Activated CD4-positive, alpha-beta memory T cell treated with anti-CD3 and anti-CD28 coated beads for 36 hours (primary cell): ENCODE measurements at places on chromosomes 12 and 14. TPM values are rescaled to one million over a fixed set of nuclear protein-coding genes. Genes with fewer than 3 reads are reported as not detected.

The PRICKLE1 gene
- not detected for total RNA-seq

DNA sequence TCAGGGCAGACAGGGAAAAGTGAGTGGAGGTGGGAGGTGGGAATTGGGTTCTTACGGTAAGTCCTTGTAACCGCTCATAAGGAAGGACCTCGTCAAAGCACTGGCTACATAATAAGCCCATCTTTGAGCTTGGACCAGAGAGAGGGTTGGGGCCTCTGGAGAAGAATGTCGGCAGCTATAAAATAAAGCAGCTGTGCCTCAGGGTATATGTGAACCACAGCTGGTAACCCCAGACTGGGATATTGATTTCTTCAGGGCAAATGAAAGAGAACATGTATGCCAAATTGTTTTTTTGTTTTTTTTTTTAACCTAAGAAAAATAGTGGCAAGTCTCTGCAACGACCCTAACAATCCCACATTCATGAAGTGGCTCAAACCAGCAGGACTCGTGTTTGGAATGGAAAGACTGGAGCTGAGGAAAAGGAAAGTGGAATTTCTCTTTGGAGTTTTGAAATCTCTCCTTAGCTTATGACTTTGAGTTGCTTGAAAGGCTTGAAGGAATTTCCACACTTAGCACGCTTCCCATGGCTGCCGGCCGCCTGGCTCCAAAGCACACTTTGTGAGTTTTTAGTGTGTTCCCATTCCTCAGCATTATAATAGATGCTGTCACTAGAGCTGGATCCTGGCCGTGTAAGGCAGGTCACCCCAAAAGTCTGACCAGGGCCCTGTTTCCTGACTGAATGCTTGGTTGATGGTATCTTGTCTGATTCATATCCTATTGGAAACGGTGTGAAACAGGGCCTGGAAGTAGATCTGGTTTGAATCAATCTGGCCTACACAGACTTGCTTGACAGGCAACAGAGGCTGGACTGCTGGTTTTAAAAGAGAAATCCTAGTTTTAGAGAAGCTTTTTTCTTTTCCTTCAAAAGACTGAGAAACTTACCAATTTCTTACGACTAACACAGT is 244.7 kb downstream of the MSRB3 start:
- no peak for DNase-seq

The KRT83 gene
- not detected for total RNA-seq

DNA sequence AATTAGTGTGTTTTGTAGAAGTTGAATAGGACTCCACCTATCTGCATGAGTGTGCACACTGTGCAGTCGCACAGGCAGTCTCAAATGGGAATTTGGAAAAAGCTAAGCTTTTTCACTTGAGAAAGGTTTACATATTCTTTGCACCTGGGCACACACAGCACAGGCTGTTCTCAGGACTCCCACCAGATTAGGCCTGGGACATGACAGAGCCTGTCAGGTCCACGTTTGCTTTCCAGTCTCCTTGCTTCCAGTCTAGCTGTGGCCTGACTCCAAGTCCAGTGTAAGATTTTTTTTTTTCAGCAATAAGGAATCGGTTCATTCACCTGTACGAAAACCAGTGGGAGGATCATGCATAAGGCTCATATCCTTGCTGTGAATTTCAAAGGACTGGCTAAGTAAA is 181.3 kb downstream of the ZFP36L1 start:
- DNase-seq = no peak

DNA sequence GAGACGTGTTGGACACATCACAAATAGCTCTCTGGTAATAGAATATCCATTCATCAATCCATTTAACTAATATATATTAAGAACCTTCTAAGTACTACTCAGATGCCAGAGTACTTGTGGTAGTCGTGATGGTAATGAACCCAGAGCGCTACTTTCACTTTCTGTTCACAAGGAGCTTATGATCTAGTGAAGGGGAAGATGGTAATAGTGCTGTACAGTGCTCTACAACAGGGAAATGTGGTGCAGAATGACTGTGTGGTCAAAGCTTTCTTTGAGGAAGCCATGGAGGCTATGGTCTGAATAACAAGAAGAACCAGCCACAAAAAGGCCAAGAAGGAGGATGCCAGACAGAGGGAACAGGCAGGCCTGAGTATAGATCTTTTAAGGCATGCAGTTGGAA is 212.0 kb downstream of the PTPRO start:
- peak; percentile 20 for DNase-seq

GRCh38 chr14:94748667-94749347 is 21.1 kb downstream of the GSC start:
- DNase-seq = peak; percentile 33

The CNOT2 gene
- total RNA-seq = 58.4 TPM

- no peak for DNase-seq
Measured at GRCh38 chr12:54571193-54572188, 17.0 kb downstream of the PPP1R1A start.

- no peak for DNase-seq
Measured at GRCh38 chr14:70009961-70010360, 130.7 kb downstream of the SMOC1 start.

The CLEC2A gene
- total RNA-seq = not detected

DNA sequence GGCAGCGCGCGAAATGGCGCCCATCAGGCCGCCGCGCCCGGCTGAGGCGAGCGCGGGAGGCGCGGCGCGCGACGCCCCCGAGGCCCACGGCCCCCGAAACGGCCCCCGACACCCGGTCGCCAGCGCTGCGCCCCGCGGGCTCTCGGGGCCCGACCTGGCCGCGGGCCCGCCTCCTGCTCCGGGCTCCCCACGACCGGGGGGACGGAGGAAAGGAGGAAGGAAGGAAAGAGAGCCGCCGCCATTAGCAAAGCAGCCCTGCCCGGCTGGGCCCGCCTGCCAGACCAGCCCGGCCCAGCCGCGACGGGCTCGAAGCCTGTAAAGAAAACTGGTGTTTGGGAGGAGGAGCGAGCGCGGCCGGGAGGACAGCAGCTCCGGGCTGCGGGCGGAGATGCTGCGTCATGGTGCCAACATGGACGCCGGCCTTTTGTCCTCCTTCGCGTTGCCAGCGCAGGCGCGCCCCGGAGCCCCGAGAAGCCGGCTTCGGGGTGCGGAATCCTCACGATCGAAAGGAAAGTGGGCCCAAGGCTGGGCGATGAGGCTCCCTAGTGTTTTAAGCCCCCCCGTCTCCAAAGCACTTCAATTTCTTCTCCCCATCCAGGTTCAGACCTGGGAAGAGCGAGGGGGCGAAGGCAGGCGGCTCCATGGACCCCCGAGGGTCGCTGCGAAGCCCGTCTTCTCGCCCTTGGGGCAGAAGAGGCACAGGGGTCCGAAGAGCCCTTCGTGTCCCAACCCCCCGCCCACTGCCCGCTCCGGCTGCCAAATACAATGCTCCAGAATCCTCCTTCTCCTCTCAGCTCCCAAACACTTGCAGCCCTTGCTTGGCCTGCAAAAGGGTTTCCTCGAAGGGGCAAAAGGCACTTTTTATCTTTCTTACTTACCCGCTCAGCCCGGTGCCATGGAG is 2.9 kb upstream of the SETD1B start:
- DNase-seq = peak; percentile 82

- DNase-seq = no peak
Measured at GRCh38 chr12:124742111-124742510, 121.6 kb downstream of the SCARB1 start.

The DTX1 gene
- 12.4 TPM for total RNA-seq

DNA sequence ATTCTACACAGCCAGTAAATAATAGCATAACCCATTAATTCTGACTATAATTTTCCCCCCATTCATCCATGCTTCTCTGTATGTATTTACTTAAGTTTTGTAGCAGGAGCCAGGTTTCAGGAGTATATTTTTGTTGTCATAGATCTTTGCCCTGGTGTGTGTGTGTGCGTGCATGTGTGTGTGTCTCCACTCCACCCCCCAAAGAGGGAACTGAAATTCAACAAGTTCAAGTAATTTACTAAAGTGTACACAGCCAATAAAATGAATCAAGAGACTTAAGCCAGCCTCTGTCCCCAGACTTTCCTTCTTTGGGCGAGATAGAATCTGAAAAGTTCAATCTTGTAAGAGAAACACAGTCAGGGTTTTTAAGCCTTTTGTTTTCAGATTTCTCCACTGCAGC is 792.0 kb downstream of the MED13L start:
- DNase-seq = no peak

GRCh38 chr14:61753631-61754030 is 8.6 kb upstream of the SNAPC1 start:
- no peak for DNase-seq

- DNase-seq = no peak
Measured at GRCh38 chr12:110317911-110318310, 36.9 kb downstream of the ATP2A2 start.

GRCh38 chr14:24237463-24237955 is 4.8 kb downstream of the GMPR2 start:
- DNase-seq = no peak

DNA sequence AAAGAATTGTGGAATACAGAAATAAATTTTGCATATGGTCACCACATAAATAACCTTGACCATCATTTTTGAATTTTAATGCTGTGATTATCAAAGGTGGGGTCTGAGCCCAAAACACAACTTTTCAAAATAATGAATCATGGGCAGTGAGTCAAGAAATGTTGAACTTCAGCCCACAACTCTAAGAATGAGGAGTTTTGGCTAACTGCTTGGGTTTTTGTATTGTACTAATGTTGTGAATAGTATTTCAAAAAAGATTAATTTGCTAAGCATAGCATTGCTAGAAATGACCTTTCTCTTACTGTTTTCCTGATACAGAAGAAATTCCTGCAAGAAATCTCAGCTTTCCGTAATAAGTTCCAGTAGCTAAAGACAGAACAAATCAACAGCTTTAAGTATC is 24.4 kb upstream of the YARS2 start:
- no peak for DNase-seq

GRCh38 chr14:105863296-105864108 is 337.1 kb downstream of the TMEM121 start:
- DNase-seq = peak; percentile 8

GRCh38 chr14:72644758-72645489 is 249.0 kb downstream of the DPF3 start:
- DNase-seq = no peak

The SOCS2 gene
- total RNA-seq = 22.9 TPM

The CHFR gene
- total RNA-seq = 41.2 TPM

The C12orf50 gene
- not detected for total RNA-seq

- no peak for DNase-seq
Measured at GRCh38 chr14:100289916-100290606, 16.2 kb downstream of the SLC25A29 start.

DNA sequence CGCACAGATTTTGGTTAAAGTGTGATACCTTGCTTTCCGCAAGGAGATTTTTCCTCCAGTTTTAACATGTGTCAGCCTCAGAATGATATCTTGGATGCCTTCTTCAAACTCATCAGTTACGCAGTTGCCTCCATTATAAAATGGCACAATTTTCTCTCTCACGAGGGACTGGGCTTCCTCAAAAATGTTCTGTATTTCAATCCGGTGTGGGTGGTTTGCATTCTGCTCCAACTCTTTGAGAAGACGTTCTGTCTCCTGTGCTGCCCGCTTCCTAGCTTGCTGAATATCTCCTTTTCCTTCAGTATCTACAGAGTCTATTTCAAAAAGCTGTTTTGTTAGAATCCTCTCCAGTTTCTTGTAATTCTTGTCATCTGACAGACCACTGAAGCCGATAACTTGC is 1.8 kb downstream of the BAG5 start:
- DNase-seq = no peak

DNA sequence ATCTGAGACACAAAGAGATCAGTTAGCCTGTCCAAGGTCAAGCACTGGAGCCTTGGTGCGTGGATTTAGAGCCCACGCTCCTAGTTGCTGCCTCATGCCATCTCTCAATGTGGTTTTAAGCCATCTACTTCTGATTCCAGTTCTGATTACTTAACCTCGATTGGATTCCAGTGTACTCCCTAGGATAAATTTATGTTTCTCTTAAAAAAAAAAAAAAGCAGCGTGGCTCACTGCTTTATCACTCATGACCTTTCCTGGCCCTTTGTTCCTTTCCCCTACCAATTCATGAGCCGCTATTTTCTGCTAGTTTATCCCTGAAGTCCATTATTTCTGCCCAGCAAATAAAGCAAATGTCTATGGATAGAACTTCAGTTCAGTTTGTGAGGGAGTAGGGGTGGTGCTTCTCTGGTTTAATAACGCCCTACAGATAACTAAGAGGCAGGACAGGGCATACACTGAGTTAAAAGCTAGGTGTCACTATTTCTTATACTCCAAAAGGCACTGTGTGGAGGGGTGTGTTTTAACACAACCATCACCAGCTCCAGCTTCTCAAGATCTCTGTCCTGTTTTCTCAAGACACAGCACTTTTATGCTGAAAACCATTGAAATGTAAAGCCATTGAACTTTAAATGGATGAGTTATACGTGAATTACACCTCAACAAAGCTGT is 9.8 kb upstream of the PARP11 start:
- no peak for DNase-seq

The HOXC12 gene
- not detected for total RNA-seq

GRCh38 chr14:101624536-101624935 is 63.2 kb downstream of the DIO3 start:
- no peak for DNase-seq

DNA sequence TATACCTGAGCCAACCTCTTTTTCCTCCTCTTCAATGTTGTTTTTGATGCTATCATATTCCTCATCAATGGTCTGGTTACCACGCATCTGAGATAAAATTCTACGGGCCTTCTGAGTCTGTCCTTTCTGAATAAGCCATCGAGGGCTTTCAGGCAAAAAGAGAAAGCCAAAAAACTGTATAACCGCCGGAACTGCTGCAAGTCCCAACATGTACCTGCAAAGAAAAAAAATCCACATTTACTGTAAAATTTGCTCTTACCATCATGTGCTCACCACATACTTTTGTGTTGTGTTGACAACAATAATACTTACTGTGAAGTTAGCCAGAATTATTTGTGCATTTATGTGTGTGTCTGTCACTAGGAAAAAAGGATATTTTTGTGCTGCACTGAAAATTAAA is 77.6 kb downstream of the SLC2A13 start:
- no peak for DNase-seq

GRCh38 chr14:92459030-92459949 is 54.3 kb upstream of the RIN3 start:
- DNase-seq = no peak

The SLC5A8 gene
- not detected for total RNA-seq

The CAPS2 gene
- 2.1 TPM for total RNA-seq

The HOXC6 gene
- total RNA-seq = not detected
